ENCODE measurements at places on chromosomes 2 and 18. TPM values are rescaled to one million over a fixed set of nuclear protein-coding genes. Genes with fewer than 3 reads are reported as not detected.

DNA sequence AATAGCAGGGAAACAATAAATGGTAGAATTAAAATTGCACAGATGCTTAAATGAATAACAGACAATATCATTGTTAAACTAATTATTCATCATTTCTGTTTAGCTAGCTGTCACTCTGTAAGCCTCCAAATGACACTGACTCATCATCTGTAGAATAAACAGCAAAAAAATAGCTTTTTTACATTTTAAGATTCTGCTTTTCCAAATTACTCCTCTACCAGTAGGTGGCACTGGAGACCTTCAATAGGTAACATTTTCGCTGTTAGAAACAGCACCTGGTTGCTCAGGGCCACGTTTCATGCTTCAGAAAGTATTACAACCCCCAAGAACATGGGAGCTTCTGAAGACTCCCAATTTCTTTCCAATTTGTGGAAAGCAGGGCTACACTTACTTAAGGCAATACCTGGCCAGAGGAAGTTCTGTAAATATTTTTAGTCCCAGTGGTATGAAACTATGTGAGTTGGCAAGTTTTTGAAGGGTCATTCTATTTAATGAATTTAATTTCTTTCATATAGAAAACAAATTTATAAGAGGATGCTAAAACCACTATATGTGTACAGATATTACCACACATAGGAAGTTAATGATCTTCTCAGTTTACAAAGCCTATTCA lies 45.4 kb downstream of the TTN start:
- DNase-seq, result no peak

GRCh38 chr2:152655880-152656279 lies 61.4 kb downstream of the PRPF40A start:
- DNase-seq, result no peak

DNA sequence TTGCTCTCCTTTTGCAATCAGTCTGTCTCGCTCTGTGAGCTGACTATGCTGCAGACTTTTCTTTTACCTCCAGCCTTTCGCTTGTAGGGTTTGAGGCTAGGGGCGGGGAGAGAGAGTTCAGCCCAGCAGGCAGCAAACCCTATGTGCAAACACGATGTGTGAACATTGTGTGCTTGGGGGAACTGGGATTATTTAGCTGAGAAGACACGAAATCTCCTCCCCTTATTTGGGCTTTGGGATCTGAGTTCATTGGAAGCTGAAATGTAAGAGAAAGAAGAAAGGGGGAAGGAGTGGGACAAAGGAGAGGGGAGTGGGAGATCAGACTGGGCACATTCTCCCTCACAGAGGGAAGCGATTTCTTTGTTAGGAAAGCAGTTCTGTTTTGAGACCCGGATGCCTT lies 189.6 kb upstream of the TNP1 start:
- no peak for DNase-seq

The TUBA3E gene
- not detected for total RNA-seq

The AGXT gene
- not detected for total RNA-seq

GRCh38 chr18:49768051-49768391 lies 45.3 kb downstream of the ACAA2 start:
- no peak for DNase-seq

The INHA gene
- not detected for total RNA-seq

- no peak for DNase-seq
These were observed 9.8 kb upstream of the RAB17 start for GRCh38 chr2:237600205-237600846.

- no peak for DNase-seq
These were observed 53.8 kb upstream of the ASB18 start for GRCh38 chr2:236317938-236318396.

GRCh38 chr2:32718752-32719151 lies 90.9 kb downstream of the TTC27 start:
- DNase-seq, result no peak

- DNase-seq, result peak; percentile 12
These were observed 14.9 kb upstream of the SNED1 start for GRCh38 chr2:240983361-240983995.

GRCh38 chr2:55859875-55860274 lies 63.7 kb downstream of the EFEMP1 start:
- no peak for DNase-seq

The SERPINB12 gene
- not detected for total RNA-seq

The EIPR1 gene
- total RNA-seq, result 29.8 TPM

- DNase-seq, result no peak
These were observed 254.3 kb downstream of the BCL11A start for GRCh38 chr2:60299179-60299578.

The SIX3 gene
- not detected for total RNA-seq

DNA sequence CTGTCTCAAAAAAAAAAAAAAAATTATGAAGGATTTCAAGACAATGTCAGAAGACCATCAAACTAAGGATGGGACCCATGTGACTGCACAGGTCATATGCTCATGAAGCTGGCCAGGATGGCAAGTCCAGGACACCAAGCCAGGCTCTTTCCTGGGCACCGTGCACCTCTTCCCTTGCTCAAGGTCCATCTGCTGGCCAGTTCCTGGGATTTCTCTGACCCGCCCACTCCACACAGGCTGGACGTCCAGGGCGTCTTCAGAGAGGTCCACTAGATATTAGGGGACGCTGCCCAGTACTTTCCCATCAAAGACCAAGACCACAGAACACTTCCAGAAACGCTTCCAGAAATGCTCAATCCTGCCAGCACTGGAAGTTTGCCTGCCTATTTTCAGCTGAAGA lies 14.3 kb downstream of the TEX44 start:
- DNase-seq, result no peak

The PROM2 gene
- 1.3 TPM for total RNA-seq

The AP1S3 gene
- 4.9 TPM for total RNA-seq

GRCh38 chr2:56183643-56184499 lies at the start of gene CCDC85A:
TSS of gene CCDC85A (plus strand) at chr2:56183990. CDS start at chr2:56184625, 635 bp downstream.
- DNase-seq, result peak; percentile 77

The AMER3 gene
- total RNA-seq, result not detected

DNA sequence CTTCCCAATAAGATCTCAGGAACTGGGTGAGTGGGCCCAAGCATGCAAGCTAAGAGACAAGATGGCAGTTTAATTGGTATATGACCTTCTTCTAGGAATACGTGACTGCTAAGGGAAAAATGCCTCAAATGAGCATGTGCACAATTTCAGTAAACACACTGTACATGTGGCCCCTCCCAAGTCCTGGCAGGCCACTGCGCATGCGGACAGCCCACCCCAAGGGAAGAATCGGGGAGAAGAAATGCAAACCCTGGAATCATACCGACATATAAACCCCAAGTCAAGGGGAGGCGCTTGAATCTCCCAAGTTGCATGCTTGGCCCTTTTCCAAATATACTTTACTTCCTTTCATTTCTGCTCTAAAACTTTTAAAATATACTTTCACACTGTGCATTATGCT lies 15.2 kb upstream of the CCDC93 start:
- DNase-seq, result no peak

DNA sequence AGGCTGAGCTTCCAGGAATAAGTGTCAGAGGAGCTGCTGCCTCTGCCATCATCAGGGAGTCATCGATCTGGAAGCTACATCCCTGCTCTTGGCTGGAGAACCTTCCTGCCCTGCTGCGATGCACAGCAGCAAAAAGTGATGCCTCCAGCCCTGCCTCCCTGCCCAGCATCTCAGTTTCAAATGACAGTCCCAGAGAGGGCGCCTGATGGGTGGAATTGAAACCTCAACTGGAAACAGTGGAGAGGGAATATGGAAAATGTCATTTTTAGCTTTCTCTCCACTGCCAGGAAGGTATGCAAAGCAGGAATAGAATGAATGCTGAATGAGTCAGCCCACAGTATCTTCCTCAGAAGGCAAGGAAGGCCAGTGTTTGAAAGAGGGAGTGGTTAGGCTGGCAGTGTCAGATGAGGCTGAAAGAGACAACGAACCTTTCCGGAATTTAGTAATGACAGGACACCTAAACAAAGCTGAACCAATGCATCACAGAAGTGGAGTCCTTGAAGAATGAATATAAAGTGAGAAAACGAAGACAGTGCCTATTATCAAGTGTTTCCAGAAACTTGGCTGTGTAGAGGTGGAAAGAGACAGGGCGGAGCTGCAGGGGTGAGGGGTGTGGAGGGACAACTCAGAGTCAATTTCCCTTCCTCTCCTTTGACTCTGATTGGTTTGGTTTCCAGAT lies 153.9 kb upstream of the NDUFV2 start:
- no peak for DNase-seq

GRCh38 chr2:105537920-105538319 lies 139.1 kb upstream of the FHL2 start:
- no peak for DNase-seq

The C2orf66 gene
- total RNA-seq, result 8.1 TPM

- DNase-seq, result no peak
These were observed 7.9 kb downstream of the GAD1 start for GRCh38 chr2:170824526-170825015.

DNA sequence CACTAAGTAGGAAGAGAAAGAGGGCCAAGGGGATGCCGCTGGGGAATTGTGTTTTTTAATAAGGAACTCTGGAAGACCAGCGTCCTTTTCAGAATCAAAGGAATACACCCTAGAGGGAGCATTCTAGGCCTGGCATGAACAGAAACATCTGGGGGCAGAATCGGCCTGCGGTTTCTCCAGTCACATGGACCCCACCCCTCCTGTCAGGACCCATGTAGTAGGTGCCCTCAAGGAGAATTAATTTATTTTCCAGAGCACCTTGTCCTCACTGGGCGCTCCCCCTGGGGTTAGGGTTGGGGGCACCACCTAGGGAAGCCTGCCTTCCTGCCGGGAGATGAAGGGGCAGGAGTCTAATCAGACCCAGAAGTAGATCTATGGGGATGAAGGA lies 44.2 kb downstream of the TMEM37 start:
- no peak for DNase-seq

DNA sequence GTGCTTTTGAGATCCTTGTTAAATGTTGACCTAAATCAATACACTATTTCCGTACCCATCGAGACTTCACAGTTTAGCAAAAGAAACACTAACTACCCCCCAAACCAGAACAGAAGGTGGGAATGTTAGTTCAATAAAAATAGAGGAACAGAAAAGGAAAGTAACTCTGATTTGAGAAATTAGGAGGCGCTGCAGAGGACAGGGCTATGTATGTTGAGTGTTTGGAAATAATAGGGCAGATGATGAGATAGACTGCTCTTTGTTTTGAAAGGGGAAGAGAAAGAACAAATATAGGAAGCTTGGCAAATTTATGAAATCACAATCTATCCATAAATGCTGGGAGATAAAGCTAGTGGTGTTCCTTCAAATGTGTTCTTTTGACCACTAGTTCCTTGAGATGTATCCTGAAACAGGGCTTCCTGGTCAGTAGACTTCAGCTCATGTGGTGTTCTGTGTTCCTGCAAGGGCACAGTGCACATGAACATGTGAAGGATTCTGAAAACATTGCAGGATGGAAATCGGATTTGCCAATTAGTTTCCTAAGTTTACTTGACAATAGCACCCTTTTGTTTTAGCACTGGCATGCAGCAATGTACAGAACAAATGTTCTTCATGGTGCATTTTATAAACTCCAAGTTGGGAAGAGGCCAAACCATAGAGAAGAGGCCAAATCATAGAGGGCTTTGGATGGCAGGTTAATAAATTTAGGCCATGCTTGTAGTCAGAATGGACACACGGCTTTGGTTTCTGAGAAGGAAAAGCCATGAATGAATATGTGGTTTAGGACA lies 39.8 kb downstream of the RHBDD1 start:
- DNase-seq, result no peak

GRCh38 chr2:17573085-17573803 lies 32.7 kb downstream of the VSNL1 start:
- no peak for DNase-seq

The CCDC93 gene
- 22.9 TPM for total RNA-seq

DNA sequence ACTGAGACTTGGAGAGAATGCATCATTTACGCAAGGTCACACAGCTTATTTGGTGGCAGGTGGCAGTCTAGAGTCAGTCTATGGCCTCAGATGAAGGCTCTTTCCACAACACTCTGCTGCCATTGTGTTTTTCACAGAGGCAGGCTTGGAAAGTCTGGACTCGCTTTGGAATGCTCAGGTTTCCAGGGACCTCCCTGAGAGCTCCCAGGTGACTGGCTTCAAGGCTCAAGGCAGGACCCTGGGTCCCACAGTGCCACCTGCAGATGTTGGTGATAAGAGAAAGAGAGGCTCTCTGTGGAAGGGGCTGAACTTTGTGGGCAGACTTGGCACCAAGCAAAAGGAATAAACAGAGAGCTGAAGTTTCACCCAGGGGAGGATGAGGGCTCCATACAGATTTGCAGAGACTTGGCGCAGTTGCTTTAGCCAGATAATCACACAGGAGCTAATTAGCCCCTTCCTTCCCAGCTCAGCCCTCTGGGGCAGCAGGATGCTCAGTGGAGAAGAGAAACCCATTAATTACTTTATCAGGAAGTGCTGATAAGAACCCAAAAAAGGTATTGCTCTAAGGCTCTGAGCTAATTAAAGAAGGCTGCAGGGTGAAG lies 103.5 kb downstream of the LBH start:
- no peak for DNase-seq

The PSTPIP2 gene
- 4.4 TPM for total RNA-seq

The CXCR2 gene
- total RNA-seq, result 1.9 TPM

GRCh38 chr18:35619464-35619863 lies 37.9 kb downstream of the GALNT1 start:
- no peak for DNase-seq

The FOXD4L1 gene
- total RNA-seq, result 0.24 TPM

The ALLC gene
- not detected for total RNA-seq

- DNase-seq, result no peak
These were observed 39.9 kb downstream of the MAP3K2 start for GRCh38 chr2:127347734-127348392.

The MARCHF7 gene
- 88.3 TPM for total RNA-seq

DNA sequence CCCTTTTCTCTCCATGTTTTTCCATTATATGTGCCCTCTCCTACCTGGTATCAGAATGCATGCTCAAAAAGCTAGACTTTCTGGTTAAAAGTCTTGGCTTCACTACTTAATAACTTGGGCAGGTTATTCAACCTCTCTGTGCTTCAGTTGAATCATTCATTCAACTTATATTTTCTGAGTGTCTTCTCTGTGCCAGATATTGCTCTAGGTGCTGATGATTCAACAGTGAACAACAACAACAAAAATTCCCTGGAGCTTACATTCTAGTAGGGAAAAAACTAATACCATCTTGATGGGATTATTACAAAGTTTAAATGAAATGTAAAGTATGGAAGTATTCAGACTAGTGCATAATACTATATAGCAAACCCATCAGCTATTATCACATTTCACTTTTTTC lies 55.2 kb downstream of the SOS1 start:
- DNase-seq, result no peak

DNA sequence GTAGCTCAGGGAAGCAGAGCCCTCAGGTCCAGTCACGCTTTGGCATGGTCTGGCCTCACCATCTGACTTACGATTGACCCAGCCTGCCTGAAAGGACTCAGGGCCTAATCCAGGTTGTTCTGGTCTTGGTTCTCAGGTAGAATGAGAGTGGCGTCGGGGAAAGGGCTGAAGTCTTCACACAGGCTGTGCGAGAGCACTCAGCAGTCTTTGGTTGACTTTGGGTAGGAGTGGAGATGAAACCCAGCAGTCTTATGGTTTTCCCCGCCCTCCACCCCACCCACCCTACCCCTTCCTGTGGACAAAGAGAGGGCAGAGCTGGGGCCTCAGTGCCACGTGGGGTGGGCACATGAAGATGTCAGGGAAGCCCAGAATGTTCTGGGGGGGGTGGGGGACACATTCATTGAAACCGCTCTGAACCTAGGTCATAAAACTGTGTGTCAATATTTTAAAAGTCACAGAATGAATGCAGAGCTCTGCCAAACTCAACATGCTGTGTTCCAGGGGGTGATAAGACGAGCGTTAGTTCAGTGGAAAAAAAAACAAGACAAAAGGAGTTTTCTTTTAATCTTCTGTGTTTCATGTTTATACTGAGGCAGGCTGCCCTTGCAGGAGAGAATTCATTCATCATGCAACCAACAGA lies 58.6 kb upstream of the ALPP start:
- no peak for DNase-seq
